ENCODE measurements at places on chromosomes 4 and X.

GRCh38 chr4:4803912-4804296 is 55.6 kb upstream of the MSX1 start:
- no peak for DNase-seq

- DNase-seq, result no peak
Measured at GRCh38 chr4:4639370-4639769, 97.5 kb upstream of the STX18 start.

GRCh38 chrX:22165732-22166457 is 106.8 kb upstream of the CBLL2 start:
- no peak for DNase-seq

GRCh38 chr4:118918388-118918787 is 29.7 kb downstream of the SYNPO2 start:
- no peak for DNase-seq

- no peak for DNase-seq
Measured at GRCh38 chr4:36392916-36393315, 111.5 kb downstream of the DTHD1 start.

DNA sequence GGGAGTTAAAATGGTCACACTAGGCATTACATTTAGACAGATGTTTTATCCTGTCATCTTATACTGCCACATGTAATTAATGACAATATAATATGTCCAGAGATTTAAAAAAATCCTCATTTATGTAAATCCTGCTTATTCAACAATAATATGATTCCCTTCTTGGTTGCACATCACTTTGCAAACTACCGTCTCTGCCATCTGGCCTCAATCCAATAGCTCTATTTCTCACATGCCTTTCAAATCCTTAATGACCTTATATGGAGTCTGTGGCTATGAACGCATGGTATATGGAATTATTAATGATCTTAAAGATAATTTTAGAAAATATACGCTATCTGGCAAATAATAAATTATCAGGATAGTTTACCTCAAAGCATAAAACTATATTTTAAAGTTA is 144.5 kb downstream of the NPNT start:
- no peak for DNase-seq

DNA sequence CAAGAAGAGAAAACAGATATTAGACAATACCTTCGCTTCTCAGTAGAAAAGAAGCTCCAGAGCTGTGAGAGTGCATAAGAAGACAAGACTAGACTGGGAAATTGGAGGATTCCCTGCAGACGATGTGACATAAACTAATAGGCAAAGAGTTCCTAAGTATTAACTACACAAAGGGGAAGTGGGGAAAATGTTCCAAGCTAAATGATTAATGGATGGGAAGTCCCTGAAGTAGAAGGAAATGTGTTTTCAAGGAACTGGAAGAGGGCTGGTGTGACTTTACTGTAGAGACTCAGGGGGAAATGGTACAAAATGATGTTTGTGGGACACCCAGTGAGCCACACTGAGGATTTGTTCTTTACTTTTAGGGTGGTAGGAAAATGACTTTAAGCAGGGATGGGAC is 69.7 kb upstream of the DCLK2 start:
- no peak for DNase-seq

GRCh38 chr4:150215601-150216000 is 137.4 kb downstream of the DCLK2 start:
- no peak for DNase-seq

DNA sequence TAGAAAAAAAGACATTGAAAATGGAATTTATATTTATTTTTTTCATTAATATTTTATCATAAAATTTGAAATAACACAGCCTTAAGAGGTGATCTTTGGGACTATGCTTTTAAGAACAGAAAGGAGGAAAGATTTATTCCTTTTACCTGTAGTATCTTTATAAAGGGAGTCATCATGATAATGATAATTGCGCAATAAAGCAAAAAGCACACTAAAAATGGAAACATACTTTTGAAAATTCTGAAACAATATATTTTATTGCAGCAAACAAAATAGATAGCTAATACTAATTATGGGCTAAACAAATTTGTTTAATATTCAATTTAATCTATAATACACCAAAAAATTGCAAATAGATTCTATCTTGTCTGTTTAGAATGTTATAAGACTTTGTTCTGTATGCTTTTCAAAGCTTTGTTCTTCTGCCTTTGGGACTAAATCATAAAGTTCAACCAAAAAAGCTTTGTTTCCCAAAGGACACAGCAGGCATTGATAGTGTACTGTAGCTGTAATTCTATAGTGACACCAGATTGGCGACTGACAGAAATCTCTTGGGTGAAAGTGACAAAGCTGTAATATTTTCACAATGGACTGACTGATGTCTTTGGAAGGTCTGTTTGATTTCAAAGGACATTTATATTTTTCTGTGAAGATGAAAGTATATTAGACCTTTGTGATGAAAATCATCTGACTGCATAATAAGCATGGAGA is 2156.6 kb upstream of the TENM3 start:
- no peak for DNase-seq

DNA sequence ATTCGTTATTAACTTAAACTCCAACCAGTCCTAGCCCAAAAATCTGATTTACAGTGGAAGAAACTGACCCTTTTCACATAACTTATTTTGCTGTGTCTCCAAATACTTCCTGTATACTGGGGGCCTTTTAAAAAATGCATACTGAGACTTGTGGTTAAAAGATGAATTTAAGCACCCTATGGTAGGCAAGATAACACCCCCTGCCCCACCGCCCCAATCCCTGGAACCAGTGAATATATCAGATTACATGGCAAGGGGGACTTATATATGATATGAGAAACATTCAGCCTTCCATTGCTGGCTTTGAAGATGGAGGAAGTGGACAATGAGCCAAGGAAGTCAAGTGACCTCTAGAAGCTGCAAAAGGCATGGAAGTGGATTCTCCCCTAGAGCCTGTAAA is 3.1 kb upstream of the CLCN3 start:
- DNase-seq, result no peak

DNA sequence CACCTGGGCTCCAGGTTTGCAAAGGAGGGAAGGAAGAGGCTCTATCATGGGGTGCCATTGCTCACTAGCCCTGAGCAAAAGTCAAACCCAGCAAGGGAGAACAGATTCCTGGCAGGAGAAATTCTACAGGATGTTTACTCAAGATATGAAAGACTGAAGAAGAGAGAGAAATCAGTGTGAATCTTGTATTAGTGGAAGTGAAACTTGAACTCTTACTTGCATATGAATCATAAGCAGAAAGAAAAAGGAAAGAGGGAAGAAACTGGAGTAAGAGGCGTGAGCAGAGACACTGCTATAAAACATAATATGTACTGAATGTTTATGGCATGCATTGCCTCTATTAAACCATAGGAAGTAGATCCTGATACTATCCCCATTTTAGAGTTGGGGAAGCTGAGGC is 60.9 kb downstream of the C4orf46 start:
- DNase-seq, result no peak

DNA sequence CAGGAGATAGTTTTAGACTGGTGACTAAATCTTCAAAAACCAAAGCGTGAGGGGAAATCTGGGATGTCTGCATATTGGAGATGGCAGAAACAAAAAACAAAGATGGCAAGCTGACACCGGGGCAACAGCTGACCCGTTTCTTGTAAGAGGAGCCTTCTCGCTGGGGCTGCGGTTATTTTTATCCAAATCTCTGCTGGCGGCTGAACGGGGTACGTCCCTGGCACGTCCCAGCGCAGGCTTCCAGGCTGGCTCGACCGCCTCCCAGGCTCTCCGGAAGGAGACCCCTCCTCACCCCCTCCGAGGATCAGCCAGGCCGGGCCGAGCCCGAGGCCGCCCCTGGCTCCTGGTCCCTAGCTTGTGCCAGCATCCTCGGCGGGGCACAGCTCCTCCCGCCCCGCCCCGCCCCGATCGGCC is 403 bp downstream of the SGCB start:
- DNase-seq, result no peak

DNA sequence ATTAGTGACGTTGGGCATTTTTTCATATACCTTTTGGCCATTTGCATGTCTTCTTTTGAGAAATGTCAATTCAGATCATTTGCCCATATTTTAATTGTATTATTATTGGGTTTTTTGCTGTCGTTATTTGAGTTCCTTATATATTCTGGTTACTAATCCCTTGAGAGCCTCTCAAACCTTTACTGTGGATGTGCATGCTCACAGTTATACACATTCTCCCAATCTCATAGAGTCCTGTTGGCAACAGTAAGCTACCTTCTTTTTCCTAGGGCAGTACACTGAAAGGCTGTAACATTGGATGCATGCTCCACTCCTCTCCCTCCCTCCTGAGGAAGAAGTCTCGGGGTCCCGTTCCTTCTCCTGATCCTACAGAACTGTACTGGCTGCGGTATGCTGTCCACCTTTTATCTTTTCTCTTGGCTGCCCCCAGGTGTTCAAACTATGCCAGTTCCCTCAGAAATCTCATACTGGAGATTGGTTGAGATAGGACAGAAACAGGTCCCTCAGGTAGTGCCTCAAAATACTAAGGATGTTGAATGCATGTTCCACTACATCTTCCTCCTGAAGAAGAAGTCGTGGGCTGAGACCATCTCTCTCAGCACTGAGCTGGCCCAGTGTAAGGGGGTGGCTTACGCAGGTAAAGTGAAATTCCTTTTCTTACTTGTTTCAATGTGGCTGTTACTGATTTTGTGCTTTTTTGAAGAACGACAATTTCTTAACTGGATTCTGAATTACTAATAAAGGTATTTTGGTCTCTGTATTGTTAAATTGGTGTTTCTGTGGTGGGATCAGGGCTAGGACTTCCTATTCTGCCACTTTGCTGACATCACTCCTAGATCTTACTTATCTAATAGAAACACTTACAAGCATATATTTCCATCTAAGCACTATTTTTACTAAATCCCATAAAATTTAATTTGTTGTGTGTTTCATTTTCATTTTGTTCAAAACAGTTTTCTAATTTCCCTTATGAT is 145.4 kb upstream of the HUWE1 start:
- DNase-seq, result no peak

- no peak for DNase-seq
Measured at GRCh38 chrX:78314561-78314960, 12.8 kb downstream of the CYSLTR1 start.

DNA sequence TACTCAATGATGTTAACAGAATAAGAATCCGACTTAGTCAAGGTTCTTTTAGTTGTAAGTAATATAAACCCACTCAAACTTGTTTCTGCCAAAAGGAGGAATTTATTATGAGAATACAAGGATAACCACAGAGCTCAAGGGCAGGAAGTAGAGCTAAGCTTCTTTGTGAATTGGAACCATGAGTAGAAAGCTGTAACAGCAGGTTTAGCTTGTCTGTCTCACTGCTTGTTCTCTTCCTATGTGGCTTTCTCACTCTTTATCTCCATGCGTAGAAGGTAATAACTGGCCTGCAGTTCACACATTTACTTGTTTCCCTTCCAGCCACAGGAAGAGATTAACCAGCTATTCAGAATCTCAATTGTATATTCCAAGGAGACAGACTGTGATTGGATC is 378.3 kb downstream of the PPP1R2C start:
- no peak for DNase-seq

Data from type B pancreatic cell (in vitro differentiated cells).